ENCODE measurements at places on chromosomes 13 and 19. TPM values are rescaled to one million over a fixed set of nuclear protein-coding genes. Genes with fewer than 3 reads are reported as not detected.

LGI4 gene
- 44.4 TPM for total RNA-seq

GRCh38 chr13:46667687-46668281 is 114.8 kb downstream of the LRCH1 start:
- no peak for DNase-seq

SPPL2B gene
- total RNA-seq, result 48.6 TPM

GRCh38 chr13:35481777-35482176 is 5.3 kb upstream of the MAB21L1 start:
- no peak for DNase-seq

CYP4F2 gene
- total RNA-seq, result not detected
